ENCODE measurements at places on chromosomes 5 and 9. TPM values are rescaled to one million over a fixed set of nuclear protein-coding genes. Genes with fewer than 3 reads are reported as not detected.

DNA sequence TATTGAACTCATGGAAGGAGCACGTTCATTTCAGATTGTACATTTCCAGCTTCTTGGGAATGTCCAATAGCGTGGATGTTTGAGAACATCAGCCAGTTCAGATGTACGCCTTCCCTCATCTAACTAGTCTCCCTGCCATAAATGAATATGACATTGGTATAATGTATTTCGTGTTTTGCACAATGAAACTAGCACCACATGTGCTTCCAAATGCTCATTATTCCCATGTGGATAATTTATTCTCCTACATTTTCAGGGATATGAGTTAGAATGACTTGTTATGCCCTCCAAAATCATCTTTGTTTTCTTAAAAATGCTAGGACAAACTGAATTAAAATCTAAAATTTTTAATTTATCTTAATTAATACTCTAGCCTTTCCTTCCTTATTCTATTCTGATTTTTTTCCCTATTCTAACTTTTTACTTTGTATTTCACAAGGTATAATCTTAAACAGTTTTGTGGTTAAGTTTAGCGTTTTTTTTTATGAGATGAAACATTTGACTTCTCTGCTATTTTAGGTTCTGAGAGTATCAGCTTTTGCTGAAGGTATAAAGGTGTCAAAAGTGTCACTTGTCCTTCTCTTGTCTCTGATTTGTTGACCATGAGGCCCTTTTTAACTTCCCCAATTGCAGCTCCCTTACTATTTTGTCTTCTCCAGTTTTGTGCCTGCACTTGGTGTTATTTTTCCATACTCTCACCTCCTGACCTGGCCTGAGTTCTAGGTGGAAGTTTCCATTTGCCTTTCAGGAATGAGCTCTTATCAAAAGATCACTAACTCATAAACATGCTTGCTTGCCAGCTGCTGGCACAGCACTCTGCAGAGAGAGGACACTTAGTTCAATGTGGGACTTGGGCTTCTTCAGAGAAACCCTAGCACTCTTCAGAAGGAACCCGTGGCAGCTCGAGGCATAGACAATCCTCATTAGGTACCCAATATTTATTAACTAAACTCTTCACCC, 106.8 kb downstream of the FRMD3 start:
- no peaks in the 10 kb centered on the region for H3K4me1 ChIP-seq
- H3K4me3 ChIP-seq = no peak overlapping the region
- H3K36me3 ChIP-seq = no peaks in the 10 kb centered on the region
- H3K27ac ChIP-seq = no peak overlapping the region
- no peak for DNase-seq
- H3K27me3 ChIP-seq = no peaks in the 10 kb centered on the region

DNA sequence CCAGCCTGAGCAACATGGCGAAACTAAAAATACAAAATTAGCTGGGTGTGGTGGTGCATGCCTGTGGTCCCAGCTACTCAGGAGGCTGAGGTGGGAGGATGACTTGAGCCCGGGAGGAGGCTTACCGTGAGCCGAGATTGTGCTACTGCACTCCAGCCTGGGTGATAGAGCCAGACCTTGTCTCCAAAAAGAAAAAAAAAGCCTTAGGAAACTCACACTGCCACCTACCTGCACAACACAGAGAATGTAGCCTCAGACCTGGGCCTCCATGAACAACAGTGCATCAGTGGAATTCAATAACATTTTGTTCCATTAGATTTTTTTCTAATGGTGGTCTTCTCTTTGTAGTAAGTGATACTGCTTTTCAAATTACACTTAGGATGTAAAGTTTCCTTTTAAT, 63.8 kb upstream of the RARS1 start:
- no peak overlapping the region for H3K27ac ChIP-seq
- no peaks in the 10 kb centered on the region for H3K27me3 ChIP-seq
- peaks cover 9% of the 10 kb centered on the region for H3K4me1 ChIP-seq
- H3K4me3 ChIP-seq = no peak overlapping the region
- DNase-seq = no peak
- H3K36me3 ChIP-seq = peaks cover 2% of the 10 kb centered on the region

DNA sequence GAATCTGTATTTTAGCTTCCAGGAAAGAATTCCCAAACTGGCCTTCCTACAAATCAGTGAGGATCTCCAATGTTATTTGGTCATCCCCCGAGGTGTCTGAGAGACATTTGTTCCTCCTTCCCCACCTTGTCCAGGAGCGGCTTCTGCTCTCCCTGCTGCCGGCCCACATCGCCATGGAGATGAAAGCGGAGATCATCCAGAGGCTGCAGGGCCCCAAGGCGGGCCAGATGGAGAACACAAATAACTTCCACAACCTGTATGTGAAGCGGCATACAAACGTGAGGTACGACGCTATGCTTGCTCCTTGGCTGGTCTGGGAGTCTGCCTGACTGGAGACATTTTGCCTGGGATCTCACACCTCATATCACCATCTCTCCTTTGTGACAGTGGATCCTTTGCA, 160.4 kb downstream of the CFAP90 start:
- no peaks in the 10 kb centered on the region for H3K36me3 ChIP-seq
- H3K27ac ChIP-seq = no peak overlapping the region
- H3K4me3 ChIP-seq = no peak overlapping the region
- DNase-seq = no peak
- H3K4me1 ChIP-seq = no peaks in the 10 kb centered on the region

The IRX1 gene
- not detected for polyA plus RNA-seq

Measured in IMR-90 (cell line).